Amniotic epithelial cell (primary cell): ENCODE measurements at places on chromosomes 2 and 18.
A peak's percentile ranks its signal among the peaks of the same experiment; 100 is the strongest.

GRCh38 chr2:52710810-52711618, 1056.6 kb upstream of the CHAC2 start:
- no peak for DNase-seq

GRCh38 chr18:11387880-11388279, 221.5 kb upstream of the SLC35G4 start:
- DNase-seq, result peak; percentile 4

- DNase-seq, result peak; percentile 94
Measured at GRCh38 chr18:58362027-58362575, 266.8 kb downstream of the ALPK2 start.

DNA sequence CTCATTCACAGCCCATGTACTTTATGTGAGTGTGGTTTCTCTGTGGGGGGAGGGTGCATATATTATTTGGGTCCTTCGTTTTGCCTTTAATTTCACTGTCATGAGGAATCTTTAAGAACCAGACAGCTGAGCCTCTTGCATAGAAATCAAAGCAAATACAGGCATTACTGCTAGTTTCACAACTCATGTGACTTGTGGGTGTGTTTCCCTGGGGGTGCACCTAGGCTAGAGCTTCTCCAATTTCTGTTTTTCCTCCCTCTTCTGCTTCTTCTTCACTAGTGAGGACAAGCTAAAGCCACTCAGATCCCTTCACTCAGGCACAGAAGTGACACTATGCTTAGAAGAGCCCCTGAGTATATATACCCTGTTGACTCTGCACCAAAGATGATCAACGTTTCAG, 131.4 kb downstream of the ACOXL start:
- no peak for DNase-seq

DNA sequence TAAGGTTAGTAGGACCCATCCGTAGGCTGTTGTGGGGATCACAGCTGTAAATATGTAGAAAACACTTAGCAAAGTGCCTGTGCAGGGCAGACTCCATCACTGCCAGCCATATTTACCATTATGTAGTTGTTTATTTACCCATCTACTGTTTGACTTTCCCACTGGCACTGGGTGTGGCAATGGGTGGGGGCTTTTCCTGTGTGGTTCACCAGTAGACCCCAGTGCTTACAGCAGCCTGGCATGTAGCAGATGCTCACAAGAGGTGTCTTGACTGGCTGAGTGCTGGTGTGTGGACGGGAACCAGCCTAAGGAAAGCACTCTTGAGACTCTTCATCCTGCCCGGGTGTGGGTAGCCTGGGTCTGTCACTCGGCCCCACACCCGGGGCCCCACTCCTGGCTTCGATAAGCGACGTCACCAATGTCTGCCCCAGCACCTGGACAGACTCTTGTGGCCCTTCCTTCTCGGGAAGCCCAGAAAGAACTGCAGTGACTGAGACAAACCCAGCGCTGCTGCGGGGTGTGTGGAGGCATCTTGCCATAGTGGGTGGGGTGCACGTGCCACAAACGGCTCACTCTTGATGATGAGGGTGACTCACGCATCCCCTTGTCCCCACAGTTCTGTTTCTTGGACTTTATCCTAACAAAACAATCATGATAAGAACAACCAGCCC, 78.3 kb downstream of the HDAC4 start:
- no peak for DNase-seq

- DNase-seq, result no peak
Measured at GRCh38 chr2:219273937-219274336, 5.2 kb upstream of the DNAJB2 start.

- DNase-seq, result no peak
Measured at GRCh38 chr2:126222278-126222677, 433.7 kb upstream of the GYPC start.

DNA sequence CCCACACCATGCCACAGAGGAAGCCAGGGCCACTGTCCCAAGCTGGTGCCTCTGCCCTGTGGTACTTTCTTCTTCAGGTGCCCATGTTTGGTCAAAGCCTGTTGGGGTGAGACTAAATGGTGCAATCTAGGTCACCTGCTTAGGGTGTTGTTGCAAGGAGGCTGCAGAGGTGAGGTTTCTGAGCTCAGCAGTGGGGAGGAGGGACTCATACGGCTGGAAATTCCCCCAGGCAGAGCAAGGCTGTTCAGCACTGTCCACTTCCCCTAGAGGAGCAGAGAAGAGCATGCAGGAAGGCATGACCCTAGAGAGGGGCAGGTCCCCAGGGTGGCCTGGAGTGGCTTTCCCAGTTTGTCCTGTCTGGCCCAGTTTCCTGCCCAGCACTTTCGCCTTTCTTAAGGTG, 211.0 kb downstream of the HAUS1 start:
- no peak for DNase-seq
